HCT116 (cell line): ENCODE measurements at places on chromosomes 12 and 14. TPM values are rescaled to one million over a fixed set of nuclear protein-coding genes. Genes with fewer than 3 reads are reported as not detected.

DNA sequence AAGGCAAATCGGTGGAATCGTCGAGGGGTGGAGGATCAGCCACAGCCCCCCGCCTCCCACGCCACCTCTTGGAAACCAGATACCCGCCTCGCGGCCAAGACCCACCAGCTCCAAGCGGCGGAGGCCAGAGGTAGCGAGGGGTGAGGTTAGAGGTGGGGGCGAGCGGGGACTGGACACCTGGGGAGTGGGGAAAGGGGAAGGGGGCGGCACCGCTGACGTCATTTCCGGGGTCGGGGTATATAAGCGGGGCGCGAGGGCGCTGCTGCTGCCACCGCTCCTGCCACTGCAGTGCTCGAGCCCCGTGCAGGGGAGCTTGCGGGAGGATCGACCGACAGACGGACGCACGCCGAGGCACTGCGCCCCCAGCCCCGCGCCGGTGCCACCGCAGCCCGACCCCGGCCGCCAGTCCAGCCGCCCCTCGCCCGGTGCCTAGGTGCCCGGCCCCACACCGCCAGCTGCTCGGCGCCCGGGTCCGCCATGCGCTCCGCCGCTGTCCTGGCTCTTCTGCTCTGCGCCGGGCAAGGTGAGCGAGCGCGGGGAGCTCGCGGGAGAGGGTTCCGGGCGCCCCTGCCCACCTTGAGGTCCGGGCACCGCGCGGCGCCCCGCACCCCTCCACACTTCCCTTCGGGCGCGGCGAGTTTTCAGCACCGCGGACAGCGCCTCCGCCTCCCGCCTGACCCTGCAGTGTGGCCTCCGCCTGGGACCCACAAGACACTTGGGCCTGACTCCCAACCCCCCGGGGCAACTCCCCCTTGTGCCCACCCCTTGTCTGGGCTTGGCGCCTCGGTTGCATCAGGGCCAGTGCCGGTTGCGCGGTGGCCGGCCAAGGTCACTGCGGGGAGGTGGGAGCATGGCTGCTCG, at the start of gene CHGA:
CHGA (plus strand) TSS at position 268 of the 861 bp plus-strand sequence; CDS start at position 478, 210 bp downstream.
- DNase-seq, result no peak

- DNase-seq, result peak; percentile 82
Measured at GRCh38 chr12:27966870-27967269, 5.7 kb downstream of the PTHLH start.

DNA sequence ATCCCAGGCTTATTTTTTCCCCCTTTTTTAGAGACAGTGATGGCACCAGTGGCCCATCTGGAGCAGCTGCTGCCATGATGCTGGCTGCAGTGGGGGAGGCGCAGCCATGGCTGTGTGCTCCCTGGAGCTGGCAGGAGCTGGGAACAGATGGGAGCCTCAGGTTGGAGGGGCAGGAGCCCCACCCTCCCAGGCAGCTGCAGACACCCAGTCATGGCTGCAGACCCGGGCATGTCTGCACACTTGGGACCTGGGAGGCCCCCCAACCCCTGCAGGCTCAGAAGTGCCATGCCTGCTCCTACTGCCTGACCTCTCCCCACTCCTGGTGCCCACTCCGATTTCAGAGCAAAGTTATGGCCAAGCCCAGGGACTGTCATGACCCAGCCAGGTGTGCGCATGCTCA, 25.1 kb downstream of the CDKL1 start:
- DNase-seq, result no peak

GRCh38 chr12:132488127-132489077, 1.5 kb upstream of the FBRSL1 start:
- no peak for DNase-seq

DNA sequence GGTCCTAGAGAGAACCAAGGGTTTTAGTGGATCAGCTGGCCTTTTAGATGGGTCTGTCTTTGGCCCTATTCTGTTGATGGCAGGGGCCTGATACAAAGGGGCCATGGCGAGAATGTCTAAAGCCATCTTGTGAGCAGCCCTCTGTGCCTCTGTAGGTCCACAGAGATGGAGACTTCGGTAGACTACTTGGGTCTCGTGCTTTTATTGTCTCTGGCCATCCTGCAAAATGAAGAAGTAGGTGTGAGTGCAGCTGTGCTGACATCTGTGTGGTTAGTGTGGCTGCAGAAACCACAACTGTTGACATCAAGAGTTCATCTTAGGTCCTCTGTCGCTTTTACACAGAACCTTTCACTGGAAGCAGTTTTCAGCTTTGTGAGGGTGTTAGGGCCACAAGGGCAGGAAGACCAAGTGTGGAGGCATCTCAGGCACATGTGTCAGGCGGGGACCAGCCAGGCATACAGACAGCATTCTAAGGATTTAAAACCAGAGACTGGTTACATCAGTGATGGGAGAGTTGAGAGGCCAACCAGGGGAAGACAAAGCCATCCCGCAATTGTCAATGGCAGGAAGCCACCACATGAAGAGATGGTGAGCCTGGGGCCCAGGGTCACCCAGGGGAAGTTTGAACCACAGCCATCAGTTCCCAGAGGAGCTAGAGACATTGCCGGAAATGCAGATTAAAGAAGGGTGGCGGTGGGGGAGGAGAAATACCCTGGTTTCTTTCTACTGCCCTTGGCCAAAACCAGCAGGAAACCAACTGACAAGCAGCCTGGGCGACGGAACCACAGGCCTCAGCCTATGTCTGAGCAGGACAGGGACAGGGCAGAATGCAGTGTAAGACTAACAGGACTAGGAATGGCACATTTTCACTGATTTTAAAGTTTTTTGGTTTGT, 13.0 kb upstream of the TPCN1 start:
- no peak for DNase-seq

DNA sequence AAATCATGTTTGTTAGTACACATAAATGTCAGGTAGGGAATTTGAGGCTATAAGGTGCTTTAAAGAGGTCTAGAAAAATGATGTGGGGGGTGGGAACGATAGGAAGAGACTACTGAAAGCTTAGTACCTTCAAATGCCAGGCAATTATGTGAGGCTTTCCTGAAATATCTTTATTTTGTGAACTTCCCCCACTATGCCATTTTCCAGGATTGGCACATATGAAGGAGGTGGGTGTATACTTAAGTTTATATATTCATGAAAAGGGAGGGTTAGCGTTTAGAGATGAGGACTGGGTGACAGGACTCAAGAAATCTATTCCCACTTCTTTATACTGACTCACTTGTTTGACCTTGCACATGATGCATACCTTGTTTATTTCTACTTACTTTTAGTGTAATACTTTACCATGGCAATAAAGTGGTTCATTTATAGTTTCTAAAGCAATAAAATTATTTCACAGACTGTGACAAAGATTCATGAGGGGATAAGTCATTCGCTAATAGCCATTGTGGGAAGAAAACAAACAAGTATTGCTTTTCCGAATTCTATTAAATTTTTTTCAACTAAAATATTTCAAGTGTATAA, 77.1 kb downstream of the PLEKHA5 start:
- DNase-seq, result no peak

DNA sequence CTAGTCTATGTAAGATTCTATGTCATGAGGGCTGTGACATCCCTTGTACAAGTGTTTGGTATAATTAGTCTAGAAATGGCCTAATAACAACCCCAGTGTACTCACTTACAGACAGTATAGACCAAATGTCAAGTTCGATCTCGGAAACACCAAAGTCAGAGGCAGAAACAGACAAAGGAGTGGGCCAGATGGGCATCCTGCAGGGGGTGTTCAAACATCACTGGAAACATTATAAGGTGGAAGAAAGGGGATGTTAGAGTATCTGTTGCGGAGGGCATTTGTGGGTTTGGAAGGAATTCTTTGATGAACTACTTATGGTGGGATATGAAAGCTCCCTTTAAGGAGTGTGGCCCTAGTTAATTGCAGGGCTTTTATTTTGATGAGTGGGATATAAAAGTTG, 134.6 kb downstream of the ESR2 start:
- no peak for DNase-seq

DNA sequence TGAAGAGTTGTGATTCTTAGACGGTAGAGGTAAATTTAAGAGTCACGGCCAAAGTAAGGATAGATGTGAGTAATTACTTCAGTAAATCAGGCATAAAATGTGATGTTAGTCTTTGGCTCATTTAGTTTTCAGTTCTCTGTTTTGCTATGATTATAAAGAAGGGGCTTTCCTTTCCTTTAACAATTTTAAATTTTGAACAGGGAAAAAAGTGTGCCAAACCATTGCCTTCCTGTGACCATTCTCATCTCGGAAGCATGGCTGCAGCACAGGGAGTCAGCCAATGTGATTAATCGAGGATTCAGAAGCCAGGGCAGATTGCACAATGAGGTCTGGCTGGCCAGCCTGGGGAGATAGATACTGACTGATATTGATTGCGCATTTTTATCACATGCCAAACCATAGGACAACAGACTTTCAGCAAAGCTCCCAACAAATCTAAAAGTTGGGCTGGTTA, 480.2 kb upstream of the PRICKLE1 start:
- DNase-seq, result no peak

GRCh38 chr14:64178814-64179213, 115.4 kb downstream of the ESR2 start:
- DNase-seq, result no peak

GRCh38 chr12:114305446-114305845, 100.5 kb downstream of the TBX5 start:
- DNase-seq, result no peak

- DNase-seq, result peak; percentile 6
Measured at GRCh38 chr12:20946732-20947131, 136.2 kb downstream of the SLCO1B3 start.

DNA sequence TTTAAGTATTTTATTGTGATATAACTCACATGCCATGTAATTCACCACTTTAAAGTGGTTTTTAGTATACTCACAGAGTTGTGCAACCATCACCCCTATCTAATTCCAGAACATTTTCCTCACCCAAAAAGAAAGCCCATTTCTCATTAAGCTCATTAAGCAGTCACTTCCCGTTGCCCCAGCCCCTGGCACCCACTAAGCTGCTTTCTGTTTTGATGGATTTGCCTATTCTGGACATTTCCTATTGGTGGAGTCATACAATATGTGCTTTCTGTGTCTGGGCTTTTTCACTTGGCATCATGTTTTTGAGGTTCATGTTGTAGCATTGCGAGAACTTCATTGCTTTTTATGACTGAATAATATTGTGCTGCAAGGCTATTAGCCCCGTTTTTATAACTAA, 66.0 kb downstream of the ARL6IP4 start:
- no peak for DNase-seq

DNA sequence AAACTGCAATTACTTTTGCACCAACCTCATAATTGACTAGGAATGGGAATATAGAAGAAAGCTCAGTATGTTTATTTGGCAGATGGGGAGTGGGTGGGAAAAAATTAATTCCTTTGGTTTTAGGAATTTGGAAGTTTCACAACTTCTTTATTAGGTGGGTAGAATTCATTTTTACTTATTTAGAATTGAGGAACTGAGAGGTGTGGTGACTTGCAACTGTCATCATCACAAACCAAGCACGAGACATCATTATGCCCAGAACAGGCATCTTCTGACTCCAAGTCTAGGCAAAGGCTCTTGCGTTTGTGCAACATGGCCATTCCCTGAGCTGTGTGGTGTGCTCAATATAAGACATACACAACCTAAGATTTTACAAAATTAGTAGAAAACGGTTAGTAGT, 380.0 kb downstream of the ATP23 start:
- DNase-seq, result no peak

DNA sequence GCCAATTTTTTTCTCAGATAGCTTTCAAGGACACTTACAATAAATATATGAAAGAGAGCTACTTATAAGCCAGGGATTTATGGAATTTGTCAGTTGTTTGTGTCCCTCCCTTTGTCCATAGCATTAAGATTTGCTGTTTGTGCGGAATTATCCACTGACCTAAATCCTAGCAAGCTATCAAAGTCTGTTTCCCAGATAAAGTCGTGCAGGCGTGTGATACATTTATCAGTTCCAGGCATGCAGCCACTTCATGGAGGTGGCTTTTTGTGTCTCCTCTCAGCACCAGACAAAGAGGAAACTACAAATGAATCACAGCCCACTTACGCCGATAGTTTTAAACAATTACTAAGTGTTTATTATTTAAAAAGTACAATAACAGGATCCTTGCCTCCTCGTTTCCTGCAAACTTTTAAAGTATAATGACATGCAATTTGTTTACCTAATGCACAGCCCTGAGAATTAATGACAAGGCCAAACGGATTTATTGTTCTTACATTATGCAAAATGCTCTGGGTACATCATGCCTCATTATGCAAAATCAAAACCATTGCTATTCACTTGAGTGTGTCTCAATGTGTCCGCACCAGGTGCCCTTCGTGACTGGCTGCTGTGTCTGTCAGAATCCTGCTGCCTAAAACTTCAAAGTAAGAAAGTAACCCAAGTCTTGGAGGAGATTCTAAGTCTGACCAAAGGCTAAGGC, 423.2 kb downstream of the GLT1D1 start:
- DNase-seq, result no peak

DNA sequence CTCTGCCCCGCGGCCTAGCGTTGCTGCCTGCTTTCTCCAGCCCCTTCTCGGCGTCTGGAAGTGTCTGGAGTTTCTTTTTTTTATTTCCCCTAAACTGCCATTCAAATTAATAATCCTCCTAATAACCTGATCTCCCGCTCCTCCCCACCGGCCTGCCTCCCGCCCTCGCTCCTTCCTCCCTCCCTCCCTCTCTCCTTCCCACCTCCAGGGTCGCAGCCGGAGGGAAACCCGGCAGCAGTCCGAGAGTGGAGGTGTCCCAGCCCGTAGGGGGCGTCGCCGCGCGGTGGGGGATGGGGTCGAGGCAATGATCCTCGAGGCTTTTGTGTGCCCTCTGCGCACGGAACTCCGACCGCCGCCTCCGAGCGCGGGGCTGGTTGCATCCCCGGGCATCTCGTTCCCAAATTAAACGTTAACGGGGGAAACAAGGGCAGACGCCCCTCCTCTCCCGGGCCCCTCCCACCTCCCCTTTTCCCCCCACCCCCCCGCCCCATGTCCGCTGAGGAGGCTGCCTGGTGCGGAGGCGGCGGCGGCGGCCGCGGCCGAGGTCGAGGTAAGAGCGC, 1.0 kb upstream of the SOCS2 start:
- DNase-seq, result peak; percentile 50

DNA sequence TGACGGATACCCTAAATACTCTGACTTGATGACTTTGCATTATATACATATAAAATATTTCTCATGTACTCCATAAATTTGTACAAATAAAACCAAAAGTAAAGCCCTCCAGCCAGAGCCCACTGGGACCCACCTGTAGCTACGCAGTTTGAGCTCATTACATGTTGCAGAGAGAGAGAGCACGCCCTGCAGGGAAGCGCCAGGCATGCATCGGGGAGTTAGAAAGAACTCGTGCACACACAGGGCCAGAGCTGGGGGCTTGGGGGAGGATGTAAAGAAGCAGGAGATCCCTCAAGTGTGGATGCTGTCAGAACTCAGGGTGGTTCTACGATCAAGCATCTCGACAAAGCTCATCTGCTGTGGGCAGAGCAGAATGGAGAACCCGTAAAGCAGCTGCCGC, 178.5 kb upstream of the RTL1 start:
- no peak for DNase-seq

GRCh38 chr12:73421832-73422231, 1115.8 kb upstream of the ATXN7L3B start:
- DNase-seq, result no peak

The ULK1 gene
- 34.2 TPM for total RNA-seq

The RAD52 gene
- 24.4 TPM for total RNA-seq

The RAP1B gene
- 79.2 TPM for total RNA-seq

The ENDOU gene
- not detected for total RNA-seq

The CHURC1 gene
- 47.5 TPM for total RNA-seq

The PEX5 gene
- 45.4 TPM for total RNA-seq

The SMCO2 gene
- total RNA-seq, result not detected

The OR6C75 gene
- total RNA-seq, result not detected

The PIK3C2G gene
- total RNA-seq, result not detected
